ENCODE measurements at places on chromosomes 12 and 14. TPM values are rescaled to one million over a fixed set of nuclear protein-coding genes. Genes with fewer than 3 reads are reported as not detected.

The KRT75 gene
- 1.1 TPM for total RNA-seq

The RNFT2 gene
- total RNA-seq: 4.6 TPM

The DEGS2 gene
- not detected for total RNA-seq

The ESRRB gene
- total RNA-seq: 0.27 TPM

The RAB5B gene
- 31.7 TPM for total RNA-seq

The GLIPR1L1 gene
- total RNA-seq: not detected

The ITGA7 gene
- 2.4 TPM for total RNA-seq

- no peak for DNase-seq
Measured at GRCh38 chr14:24238123-24238522, 4.3 kb downstream of the TINF2 start.

DNA sequence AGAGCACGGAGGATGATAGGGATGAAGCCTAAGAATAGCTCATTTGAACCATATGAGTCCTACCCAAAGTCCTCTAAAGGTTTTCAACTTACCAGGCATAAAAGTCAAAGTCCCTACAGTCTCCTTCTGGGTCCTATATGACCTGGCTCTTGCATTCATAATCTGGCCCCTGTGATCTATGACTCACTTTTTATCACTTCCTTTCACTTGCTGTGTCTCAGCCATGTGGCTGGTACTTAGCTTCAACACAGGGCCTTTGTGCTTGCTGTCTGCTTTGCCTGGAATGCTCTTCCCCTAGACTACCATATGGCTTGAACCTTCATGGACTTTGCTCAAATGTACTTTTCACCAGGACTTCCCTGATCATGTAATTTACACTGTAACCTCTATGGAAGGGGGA, 137.6 kb upstream of the TMTC1 start:
- peak; percentile 10 for DNase-seq

DNA sequence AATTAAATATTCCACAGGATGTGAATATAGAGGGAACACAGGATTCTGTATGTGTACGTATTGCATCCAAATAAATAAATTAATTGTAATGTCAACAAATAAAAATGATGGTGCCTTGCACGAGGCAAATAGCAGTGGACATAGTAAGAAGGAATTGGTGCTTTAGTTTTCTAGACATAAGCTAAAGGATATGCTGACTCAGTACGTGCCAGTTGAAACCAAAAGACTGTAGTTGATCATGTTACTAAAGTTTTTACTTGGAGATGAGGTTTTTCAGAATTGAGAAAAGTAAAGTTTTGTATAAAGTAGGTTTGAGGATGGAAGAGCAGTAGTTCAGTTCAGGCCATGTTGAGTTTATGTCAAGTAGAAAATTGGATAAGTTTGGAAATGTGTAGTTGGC, 807.2 kb downstream of the SLC16A7 start:
- no peak for DNase-seq

DNA sequence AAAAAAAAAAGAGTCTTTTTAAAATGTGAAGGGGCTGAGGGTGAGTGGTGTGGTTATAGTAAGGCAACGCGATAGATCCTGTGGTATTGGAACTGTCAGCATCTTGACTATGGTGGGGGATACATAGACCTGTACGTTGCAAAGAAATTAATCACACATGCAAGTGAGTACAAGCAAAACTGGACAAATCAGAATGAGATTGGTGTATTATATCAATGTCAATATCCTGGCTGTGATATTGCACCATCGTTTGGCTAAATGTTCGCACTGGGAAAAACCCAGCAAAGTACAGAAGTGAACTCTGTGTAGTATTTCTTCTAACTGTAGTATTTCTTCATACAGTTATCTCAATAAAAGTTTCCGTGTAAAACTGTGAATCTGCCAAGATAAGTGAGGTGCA, 67.9 kb downstream of the GCH1 start:
- no peak for DNase-seq

- peak; percentile 62 for DNase-seq
Measured at GRCh38 chr14:61573748-61574513, 121.4 kb upstream of the HIF1A start.

GRCh38 chr14:79833781-79834180, 377.5 kb downstream of the DIO2 start:
- DNase-seq: no peak

GRCh38 chr14:51293149-51293911, 53.3 kb downstream of the TMX1 start:
- DNase-seq: peak; percentile 41

GRCh38 chr12:132000286-132000872, 50.6 kb downstream of the EP400 start:
- DNase-seq: no peak

DNA sequence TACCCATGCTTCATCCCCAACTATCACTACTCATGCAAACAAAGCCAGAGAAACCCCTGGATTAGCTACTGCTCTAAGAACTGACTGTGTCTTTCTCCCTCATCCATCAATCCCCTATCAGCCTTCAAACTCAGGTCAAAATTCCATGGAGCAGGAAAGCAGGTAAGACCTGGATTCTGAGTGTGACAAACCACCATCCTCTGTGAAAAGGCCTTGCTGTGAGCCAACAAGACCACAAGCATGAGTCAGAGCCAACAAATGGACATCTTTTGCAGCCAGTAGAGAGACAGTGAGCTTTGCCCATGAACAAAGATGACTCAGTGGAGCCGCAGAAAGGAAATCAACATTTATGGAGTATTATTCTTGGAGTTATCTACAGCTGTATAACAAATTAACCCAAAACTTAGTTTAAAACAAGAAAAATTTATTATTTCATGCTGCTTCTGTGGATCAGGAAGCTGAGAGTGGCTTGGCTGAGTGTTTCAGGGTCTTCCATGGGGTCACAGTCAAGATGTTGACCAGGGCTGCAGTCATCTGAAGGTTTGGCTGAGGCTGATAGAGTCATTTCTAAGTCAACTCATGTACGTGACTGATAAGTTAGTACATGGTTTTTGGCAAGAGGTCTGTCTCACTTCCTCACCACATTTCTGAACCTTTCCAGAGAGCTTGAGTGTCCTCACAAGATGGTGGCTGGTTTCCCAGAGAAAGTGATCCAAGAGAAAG, 61.1 kb downstream of the PITPNM2 start:
- DNase-seq: peak; percentile 96

GRCh38 chr12:104793285-104793684, 164.8 kb downstream of the SLC41A2 start:
- peak; percentile 59 for DNase-seq

DNA sequence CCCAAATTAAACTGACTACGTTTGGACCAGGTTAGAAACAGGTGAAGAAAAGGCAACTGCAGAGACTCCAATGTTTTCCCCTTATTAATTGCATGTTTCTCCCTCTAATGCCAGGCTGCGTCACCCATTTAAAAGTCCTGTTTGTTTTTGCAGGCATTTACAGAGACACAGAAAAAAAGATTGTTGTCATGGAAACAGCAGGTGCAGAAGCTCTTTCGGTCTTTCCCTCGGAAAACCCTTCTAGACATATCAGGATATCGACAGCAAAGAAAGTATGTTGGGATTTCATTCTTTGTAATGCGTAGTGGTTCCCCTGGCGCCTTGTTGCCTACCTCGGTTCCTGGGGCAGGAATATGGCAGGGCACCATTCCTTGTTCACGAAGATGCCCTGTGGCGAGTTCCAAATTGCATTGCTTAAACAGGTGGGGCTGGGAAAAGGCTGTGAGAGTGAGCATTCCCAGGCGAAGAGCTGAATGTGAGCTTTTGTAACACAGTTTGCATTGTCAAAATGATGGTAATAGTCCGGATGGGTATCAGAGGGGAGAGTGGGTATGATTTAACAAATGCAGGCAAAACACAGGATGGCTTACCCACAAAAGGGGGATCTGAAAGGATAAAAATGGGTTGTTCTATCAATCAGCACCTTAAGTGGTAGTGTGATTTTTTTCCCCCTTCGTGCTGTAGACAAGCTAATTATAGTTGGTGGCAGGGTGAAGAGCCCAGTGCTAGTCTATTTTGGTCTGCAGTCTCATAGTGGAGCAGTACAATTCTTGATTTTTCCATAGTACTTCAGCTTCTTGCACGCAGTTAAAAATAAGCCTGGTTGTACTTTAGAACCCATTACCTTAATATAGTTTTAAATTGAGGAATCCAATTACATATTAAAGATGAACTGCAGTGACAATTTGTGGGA, 132.4 kb downstream of the GCH1 start:
- DNase-seq: no peak

GRCh38 chr12:106682594-106683234, 91.8 kb upstream of the RIC8B start:
- DNase-seq: peak; percentile 13

DNA sequence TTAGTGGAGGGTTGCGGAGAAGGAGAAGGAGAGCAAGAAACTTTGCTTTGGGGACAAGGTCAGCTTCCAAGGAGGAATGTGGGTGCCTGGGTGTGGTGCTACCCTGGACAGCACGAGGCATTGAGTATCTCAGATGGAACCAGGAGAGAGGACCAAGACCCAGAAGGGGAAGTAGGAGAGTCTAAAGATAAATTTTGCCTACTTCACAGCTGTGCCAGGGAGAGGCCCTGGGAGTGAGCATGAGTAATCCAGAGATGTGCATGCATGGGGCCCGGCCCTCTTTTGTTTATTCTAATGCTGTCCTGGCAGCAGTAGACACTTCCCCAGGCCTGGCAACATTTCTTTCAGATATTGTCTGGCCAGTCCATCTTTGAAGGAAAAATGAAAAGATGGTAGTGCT, 49.5 kb upstream of the GNPNAT1 start:
- DNase-seq: peak; percentile 53

- no peak for DNase-seq
Measured at GRCh38 chr14:70934084-70934483, 26.8 kb downstream of the PCNX1 start.

DNA sequence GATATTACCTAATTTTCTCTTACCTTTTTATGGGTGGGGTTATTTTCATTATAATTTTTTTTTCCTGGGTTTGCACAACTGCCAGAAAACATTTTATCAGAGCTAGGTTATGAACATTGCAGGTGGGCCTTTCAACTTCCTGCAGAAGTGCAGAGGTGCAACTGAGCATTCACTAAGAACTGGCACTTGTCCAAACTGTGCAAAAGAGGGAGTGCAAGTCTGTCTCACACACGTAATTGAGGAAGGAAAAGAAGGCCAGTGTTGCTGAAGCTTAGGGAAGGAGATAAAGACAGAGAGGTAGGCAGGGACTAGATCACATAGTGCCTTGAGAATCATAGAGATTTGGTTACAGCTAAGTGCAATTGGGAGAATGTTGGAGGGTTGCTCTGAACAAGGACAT, 14.1 kb upstream of the AMN1 start:
- DNase-seq: no peak

DNA sequence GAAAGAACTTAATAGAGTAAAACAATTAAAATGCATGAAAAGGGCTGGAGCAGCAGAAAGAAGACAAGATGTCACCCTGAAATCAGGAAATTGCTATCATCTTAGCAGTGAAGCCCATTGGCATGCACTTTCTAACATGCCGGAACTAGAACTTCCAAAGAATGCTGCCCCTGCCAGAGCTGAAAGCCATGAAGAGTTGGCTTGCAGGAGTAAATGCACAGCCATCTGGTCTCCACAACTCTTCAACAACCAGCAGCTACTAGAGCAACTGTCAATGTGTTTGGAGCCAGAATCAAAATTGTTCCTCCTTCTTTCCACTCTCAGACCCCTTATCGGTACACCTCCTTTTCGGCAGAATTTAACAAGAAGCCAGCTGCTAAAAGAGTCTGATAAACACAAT, 414.1 kb downstream of the KCNH5 start:
- no peak for DNase-seq

DNA sequence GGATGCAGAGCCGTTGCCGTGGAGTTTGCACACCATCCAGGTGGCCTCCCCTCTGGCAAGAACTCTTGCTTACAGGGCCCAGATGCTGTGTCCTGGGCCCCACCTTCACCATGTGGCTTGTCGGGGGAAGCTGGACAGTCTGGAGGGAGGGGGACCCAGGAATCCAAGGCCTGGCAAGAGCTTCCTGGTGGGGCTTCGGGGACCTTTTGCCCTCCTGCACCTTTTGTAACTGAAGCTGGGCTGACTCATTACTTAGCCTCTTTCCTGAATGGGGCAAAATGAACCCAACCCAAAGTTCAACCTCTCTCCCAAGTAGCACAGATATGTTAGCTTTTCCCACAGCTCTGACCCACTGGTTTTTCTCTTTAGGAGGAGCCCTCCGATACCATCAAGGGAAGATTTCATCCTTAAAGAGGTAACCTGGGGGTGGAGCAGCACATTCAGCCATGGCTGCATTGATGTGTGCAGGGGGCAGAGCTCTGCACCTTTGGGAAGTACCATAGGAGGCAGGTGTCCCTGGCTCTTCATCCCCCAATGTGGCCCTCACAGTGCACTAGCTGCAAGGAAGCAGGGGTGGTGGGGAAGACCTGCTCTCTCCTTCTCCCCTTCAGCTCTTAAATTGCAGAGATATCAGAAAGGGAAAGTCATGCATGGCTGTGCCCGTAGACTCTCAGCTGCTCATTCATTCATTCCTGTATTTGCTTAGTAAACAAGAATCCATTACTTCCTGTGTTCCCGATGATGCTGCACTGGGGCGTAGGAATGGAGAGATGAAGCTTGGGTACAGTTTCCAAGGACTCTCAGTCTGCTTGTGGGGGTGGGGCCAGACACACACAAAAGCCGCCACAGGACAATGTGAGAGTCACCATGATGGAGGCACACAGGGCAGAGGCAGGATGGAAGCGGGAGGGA, 13.0 kb downstream of the MVK start:
- DNase-seq: no peak

DNA sequence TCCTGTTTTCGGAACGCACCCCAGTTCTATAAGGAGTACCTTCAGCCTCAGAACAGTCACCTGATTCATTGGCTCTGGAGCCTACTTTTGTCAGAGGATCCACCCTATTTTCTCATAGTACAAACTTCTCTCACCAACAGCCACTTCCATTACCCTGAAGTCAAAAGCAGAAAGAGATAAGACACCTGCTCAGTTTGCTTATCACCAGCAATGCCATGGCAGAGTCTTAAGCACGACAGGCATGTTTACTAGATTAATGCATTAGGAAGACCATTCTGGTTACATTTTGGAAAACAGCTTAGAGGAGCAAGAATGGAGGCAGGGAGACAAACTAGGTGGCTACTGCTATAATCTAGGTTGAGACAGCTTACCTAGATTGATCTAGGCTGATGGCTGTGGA, 67.7 kb downstream of the GXYLT1 start:
- DNase-seq: no peak

DNA sequence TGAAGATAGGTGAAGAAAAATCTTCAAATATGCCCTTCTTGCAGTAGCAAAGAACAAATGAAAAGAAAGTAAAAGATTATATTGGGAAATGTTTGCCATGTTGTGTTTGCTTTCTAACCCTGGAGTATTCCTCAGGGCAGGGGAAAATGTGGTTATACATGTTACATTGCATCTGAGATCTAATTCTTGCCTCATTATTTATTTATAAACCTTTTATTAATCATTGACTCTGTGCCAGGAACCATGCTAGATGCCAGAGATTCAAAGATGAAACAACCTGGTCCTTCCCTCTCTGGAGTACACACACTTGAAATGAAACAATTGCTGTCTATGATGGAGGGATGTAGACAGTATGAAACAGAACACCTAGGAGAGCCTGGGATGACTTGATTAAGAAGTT, 128.1 kb upstream of the HMGA2 start:
- DNase-seq: peak; percentile 13

DNA sequence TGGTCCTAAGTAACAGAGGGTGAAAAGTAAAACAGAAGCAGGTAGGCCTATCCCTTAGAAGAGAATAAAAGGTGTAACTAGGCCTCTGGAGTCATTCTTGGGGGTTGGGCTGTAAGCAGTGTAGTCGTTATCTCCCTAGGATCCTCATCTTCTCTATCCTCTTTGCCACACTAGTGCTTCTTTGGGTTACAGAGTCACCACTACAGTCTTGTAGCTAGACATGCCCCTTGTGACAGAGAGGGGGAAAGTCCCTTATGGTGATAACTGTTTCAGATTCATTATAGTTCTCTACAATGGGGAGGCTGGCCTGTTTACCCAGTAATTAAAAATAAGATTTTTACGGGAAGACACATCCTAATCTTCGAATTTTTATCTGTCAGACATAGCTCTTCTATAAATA, 16.4 kb upstream of the SRP54 start:
- no peak for DNase-seq

Data from Daoy (cell line).